Right atrium auricular region (tissue), 2 donors: ENCODE measurements at places on chromosomes 5 and 9. TPM values are rescaled to one million over a fixed set of nuclear protein-coding genes. Genes with fewer than 3 reads are reported as not detected.

LCN1 gene
- total RNA-seq = not detected

CTXN3 gene
- total RNA-seq = not detected

PRKACG gene
- not detected for total RNA-seq

TMEM215 gene
- total RNA-seq = not detected

MVB12B gene
- 8.7 TPM for total RNA-seq

PKD2L2 gene
- not detected for total RNA-seq

CEP72 gene
- 1.0 TPM for total RNA-seq

SLC36A2 gene
- total RNA-seq = not detected

- H3K36me3 ChIP-seq = no peaks in the 10 kb centered on the region
- peaks cover 20% of the 10 kb centered on the region for H3K4me1 ChIP-seq
- H3K4me3 ChIP-seq = no peak overlapping the region
Measured at GRCh38 chr5:137303509-137303908, 195.6 kb downstream of the SPOCK1 start.

DNA sequence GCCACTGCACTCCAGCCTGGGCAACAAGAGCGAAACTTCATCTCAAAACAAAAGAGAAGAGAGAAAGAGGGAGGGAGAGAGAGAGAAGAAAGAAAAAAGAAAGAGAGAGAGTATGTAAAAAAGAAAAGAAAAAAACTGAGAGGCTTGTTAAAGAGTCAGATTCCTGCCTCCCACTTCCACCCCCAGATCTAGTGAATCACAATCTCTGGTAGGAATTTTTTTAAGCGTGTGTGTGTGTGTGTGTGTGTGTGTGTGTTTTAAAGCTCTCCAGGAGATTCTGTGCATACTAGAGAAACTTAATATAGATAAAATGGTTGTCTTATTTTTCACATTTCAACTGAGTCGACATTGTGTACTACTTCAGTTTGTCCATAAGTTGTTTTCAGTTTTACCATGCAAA is 32.0 kb downstream of the SAR1B start:
- no peak for DNase-seq
- H3K27me3 ChIP-seq = no peaks in the 10 kb centered on the region
- peaks cover 25% of the 10 kb centered on the region for H3K36me3 ChIP-seq
- no peaks in the 10 kb centered on the region for H3K4me1 ChIP-seq
- H3K27ac ChIP-seq = no peak overlapping the region

GRCh38 chr5:83433891-83434290 is 37.7 kb upstream of the VCAN start:
- H3K27ac ChIP-seq = no peak overlapping the region
- no peaks in the 10 kb centered on the region for H3K4me1 ChIP-seq
- no peaks in the 10 kb centered on the region for H3K36me3 ChIP-seq
- H3K27me3 ChIP-seq = no peaks in the 10 kb centered on the region

DNA sequence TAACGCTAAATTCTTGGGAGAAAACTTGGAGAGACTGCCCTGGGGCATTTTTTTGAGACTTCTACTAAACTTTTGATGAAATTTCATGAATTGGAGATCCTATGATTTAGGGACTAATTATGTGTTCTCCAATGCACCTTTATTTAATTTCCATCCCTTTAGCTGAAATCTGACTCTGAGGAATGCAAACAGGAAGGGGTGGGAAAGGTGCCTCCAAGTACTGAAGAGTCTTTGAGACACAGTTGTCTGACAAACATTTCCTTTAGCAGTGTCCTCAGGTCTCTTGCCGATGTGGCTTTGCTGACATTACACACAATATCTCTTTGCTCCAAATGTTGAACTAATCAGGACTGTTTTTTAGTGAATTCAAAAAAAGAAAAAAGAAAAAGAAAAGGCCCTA is 76.9 kb downstream of the LIX1 start:
- no peaks in the 10 kb centered on the region for H3K4me1 ChIP-seq
- H3K4me3 ChIP-seq = no peak overlapping the region
- no peak overlapping the region for H3K27ac ChIP-seq
- H3K27me3 ChIP-seq = no peaks in the 10 kb centered on the region

- no peaks in the 10 kb centered on the region for H3K4me1 ChIP-seq
- H3K4me3 ChIP-seq = no peak overlapping the region
- H3K27me3 ChIP-seq = no peaks in the 10 kb centered on the region
- no peak for DNase-seq
- H3K27ac ChIP-seq = peak overlapping the region; percentile 19
- H3K36me3 ChIP-seq = no peaks in the 10 kb centered on the region
Measured at GRCh38 chr5:138969323-138970002, 94.3 kb upstream of the LRRTM2 start.

- H3K4me1 ChIP-seq = no peaks in the 10 kb centered on the region
- no peaks in the 10 kb centered on the region for H3K36me3 ChIP-seq
- H3K27ac ChIP-seq = no peak overlapping the region
- H3K27me3 ChIP-seq = no peaks in the 10 kb centered on the region
- no peak for DNase-seq
Measured at GRCh38 chr9:72618811-72619210, 97.4 kb downstream of the TMC1 start.

DNA sequence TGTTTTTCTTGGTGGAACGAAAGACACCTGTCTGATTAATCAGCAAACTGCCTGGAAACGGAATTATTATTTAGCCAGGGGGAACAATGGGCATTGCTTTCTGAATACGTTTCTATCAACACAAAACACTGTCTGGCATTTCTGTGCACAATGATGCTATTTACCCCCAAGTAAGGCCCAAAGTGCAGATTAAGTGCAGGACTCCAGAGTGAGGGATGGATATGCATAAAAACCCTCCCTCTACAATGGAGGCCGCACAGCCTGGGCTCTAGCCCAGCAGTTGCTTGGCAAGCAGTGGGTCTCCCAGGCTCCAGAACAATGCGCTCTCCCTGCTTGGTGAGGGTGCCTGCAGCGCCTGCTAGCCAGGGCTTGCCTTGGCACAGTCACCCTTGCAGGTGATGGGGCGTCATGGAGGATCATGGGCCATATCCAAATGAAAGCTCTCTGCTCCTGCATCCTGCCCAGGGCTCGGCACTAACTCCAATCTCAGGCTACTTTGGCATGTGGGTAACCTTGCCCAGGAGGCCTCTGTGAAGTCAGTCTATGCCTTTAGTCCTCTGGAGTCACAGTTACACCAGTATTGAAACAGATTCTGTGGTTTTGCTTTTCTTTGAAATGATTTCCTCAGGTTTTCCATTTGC is 11.5 kb upstream of the SPATA24 start:
- H3K4me1 ChIP-seq = no peaks in the 10 kb centered on the region
- peak overlapping the region; percentile 78 for H3K27ac ChIP-seq
- no peak for DNase-seq
- H3K4me3 ChIP-seq = no peak overlapping the region

GRCh38 chr5:170176916-170177315 is 55.9 kb upstream of the C5orf58 start:
- DNase-seq = no peak
- no peak overlapping the region for H3K27ac ChIP-seq
- H3K4me1 ChIP-seq = no peaks in the 10 kb centered on the region
- no peak overlapping the region for H3K4me3 ChIP-seq
- H3K36me3 ChIP-seq = no peaks in the 10 kb centered on the region

- H3K36me3 ChIP-seq = no peaks in the 10 kb centered on the region
- H3K27ac ChIP-seq = peak overlapping the region; percentile 43
- peaks cover 62% of the 10 kb centered on the region for H3K4me1 ChIP-seq
Measured at GRCh38 chr9:109107402-109108240, 12.1 kb downstream of the TMEM245 start.

- H3K36me3 ChIP-seq = no peaks in the 10 kb centered on the region
- H3K27me3 ChIP-seq = no peaks in the 10 kb centered on the region
- no peak overlapping the region for H3K4me3 ChIP-seq
- H3K27ac ChIP-seq = no peak overlapping the region
- H3K4me1 ChIP-seq = no peaks in the 10 kb centered on the region
- no peak for DNase-seq
Measured at GRCh38 chr5:43245724-43246385, 53.8 kb downstream of the NIM1K start.

GRCh38 chr9:25975667-25976066 is 297.4 kb upstream of the TUSC1 start:
- DNase-seq = no peak
- H3K36me3 ChIP-seq = no peaks in the 10 kb centered on the region
- no peaks in the 10 kb centered on the region for H3K4me1 ChIP-seq
- H3K4me3 ChIP-seq = no peak overlapping the region
- H3K27ac ChIP-seq = no peak overlapping the region

GRCh38 chr9:106717686-106718085 is 145.3 kb upstream of the ZNF462 start:
- no peak for DNase-seq
- H3K27ac ChIP-seq = no peak overlapping the region
- no peak overlapping the region for H3K4me3 ChIP-seq
- no peaks in the 10 kb centered on the region for H3K36me3 ChIP-seq
- no peaks in the 10 kb centered on the region for H3K4me1 ChIP-seq

DNA sequence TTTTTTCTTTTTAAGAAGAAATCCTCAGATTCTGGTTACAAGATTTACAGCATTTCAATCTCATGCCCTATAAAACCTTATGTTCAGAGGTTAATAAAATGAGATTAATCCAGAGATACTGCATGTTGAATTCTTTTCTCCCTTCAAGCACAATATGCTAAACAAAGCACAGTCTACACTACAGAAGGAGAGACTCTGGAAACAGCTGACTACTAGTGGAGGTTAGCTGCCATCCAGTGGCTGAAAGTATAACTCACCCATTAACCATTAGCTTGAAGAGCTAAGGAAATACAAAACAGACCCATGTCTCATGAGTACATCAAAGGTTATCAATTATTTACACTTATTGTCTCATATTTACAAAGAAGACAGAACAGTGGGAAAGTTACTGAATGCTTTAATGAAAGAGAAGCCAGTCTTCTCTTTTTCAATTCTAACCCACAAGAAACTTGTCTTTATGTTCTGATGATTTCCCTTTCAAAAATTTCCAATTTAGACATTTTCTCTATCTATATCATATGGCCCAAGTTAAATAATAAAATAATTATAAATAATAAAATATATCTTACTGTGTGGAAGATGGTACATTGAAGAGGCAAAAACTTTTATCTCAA is 12.7 kb upstream of the DNAH5 start:
- H3K27me3 ChIP-seq = no peaks in the 10 kb centered on the region
- no peaks in the 10 kb centered on the region for H3K36me3 ChIP-seq
- no peaks in the 10 kb centered on the region for H3K4me1 ChIP-seq
- DNase-seq = no peak
- H3K4me3 ChIP-seq = no peak overlapping the region

DNA sequence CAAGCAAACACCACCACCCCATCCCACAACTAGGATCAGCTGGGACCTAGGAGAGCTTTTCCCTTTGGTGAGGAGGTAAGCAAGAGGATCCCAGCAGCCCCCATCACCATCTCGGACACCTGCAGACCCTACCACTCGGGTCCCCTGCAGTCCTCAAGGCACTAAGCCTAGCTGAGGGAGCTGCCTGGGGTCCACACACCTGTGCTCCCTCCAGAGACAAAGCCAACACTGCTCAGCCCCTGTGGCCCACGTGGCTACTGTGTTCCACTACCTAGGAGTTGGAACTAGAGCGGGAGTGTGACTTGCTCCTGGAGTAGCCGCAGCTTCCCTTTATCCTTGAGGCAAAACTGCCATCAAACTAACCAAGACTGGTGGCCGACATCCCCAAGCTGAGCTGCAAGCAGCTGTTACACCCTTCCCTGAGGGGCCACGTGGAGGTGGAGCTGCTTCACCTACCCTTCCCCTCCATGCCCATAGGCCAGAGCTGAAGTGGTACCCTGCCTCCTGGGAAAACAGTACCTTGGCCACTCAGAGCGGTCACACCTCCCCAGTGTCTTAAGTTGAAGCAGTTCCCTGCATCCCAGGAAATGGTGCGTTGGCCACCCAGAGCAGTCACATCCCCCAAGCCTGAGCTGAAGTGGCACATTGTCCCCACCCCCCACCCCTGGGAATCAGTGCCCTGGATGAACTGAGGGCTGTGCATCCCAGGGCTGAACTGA is 205.5 kb downstream of the CACNA1B start:
- no peak overlapping the region for H3K4me3 ChIP-seq
- no peaks in the 10 kb centered on the region for H3K27me3 ChIP-seq
- H3K36me3 ChIP-seq = no peaks in the 10 kb centered on the region

- H3K4me1 ChIP-seq = no peaks in the 10 kb centered on the region
- H3K4me3 ChIP-seq = no peak overlapping the region
- no peak for DNase-seq
- no peaks in the 10 kb centered on the region for H3K36me3 ChIP-seq
- no peaks in the 10 kb centered on the region for H3K27me3 ChIP-seq
- no peak overlapping the region for H3K27ac ChIP-seq
Measured at GRCh38 chr5:170010595-170010994, 30.3 kb upstream of the INSYN2B start.

DNA sequence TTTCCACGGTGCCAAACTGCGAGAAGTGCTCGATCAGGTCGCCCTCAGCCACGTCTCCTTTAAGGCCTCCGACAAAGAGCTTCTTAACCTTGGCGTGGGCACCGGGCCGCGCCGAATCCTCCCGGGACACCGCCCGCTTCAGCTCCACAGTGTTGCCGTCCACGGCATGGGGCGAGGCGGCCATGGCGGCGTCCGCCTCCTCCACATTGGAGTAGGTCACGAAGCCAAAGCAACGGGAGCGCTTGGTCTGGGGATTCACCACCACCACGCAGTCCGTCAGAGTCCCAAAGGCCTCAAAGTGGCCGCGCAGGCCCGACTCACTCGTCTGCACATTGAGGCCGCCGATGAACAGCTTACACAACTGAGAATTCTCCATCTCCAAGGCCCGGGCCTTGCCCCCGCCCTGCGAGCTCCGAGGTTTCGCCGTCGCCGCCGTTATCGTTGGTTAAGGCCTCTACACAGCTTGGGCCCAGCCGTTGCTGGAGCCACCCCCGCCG is 424 bp downstream of the HNRNPA0 start:
- peak; percentile 72 for DNase-seq
- H3K27ac ChIP-seq = peak overlapping the region; percentile 100
- no peaks in the 10 kb centered on the region for H3K27me3 ChIP-seq
- H3K4me3 ChIP-seq = peak overlapping the region; percentile 91
- no peaks in the 10 kb centered on the region for H3K36me3 ChIP-seq

GRCh38 chr5:50667023-50667652 is 701 bp downstream of the PARP8 start:
- no peaks in the 10 kb centered on the region for H3K4me1 ChIP-seq
- peak overlapping the region; percentile 97 for H3K4me3 ChIP-seq
- DNase-seq = peak; percentile 65
- no peaks in the 10 kb centered on the region for H3K27me3 ChIP-seq
- no peaks in the 10 kb centered on the region for H3K36me3 ChIP-seq
